ENCODE measurements at places on chromosomes 11 and 22.

DNA sequence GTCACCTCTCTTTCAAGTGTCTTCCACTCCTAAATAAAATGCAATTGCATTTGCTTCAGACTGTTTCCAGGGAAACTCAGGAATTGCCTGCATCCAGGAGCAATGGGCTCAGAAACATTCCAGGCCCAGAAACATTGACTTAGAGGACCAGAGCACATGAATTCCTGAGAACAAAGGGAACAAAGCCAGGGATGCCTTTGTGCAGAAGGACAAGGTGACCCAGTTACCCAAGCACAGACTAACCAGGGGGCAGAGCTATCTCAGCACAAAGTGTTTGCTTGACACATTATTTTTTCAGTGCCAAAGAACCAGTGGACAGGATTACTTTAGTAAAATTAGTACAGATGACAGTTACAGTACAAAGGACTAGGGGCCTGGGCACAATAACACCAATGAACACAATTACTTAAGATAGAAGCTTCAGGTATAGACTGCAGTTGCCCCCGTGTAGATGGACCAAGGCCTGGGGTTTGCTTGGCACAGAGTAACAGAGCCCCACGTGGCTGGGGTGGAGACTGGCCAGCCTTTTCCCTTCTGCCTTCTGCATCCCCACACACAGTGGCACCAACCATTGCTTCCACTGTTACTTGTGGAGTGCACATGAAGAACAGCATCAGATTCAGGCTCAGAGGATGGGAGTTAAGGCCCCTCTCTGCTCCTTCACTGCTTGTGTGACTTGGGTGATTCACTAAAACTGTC is 500.8 kb downstream of the INSC start:
- no peak for DNase-seq

DNA sequence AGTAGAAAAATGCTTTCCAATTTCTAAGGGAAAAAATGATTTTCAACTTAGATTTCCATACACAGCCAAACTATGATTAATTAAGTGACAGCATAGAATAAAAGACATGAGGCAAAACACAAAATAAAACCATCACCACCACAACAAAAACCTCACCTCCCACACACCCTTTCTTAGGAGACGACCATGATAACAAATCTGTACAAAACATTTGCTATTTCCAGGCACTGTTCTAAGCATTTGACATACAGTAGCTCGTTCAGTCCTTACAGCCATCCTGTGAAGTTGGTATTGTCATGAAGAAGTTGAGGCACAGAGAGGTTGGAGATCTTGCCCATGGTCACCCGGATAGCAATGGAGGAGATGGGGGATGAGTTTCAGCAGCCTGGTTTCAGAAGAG is 8.7 kb downstream of the SPI1 start:
- no peak for DNase-seq

DNA sequence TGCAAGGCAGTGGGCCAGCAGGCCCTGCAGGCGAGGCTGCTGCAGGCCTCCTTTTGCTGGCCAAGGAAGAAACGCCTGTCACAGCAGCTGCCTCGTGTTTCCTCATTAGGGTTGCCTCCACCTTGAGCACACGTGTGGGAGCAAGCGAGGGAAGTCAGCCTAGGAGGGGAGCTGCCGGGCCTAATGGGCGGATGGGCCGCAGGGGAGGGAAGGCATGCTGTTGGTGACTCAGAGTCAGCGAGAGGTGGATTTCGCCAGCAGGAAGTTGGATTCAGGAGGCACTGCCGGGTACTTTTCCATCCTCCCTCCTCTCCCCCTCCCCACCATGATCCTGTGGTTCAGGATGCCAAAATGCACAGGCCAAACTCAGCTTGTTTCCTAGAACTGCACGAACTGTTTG is 498.7 kb downstream of the METTL15 start:
- DNase-seq, result peak; percentile 53

GRCh38 chr11:19187114-19187832 is 14.5 kb downstream of the CSRP3 start:
- peak; percentile 21 for DNase-seq

- no peak for DNase-seq
Observed at GRCh38 chr11:102577723-102578122, 47.2 kb upstream of the MMP7 start.

GRCh38 chr22:31106001-31106571 is 1.3 kb downstream of the SELENOM start:
- DNase-seq, result no peak

DNA sequence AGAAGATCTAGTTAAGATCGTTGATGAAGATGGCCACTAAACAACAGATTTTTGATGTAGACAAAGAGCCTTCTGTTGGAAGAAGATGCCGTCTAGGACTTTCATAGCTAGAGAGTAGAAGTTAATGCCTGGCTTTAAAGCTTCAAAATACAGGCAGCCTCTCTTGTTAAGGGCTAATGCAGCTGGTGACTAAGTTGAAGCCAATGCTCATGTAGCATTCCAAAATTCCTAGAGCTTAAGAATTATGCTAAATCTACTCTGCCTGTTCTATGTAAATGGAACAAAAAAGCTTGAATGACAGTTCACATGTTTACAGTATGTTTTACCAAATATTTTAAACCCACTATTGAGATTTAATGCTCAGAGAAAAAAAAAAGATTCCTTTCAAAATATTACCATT is 492.6 kb downstream of the CNTN5 start:
- peak; percentile 55 for DNase-seq

DNA sequence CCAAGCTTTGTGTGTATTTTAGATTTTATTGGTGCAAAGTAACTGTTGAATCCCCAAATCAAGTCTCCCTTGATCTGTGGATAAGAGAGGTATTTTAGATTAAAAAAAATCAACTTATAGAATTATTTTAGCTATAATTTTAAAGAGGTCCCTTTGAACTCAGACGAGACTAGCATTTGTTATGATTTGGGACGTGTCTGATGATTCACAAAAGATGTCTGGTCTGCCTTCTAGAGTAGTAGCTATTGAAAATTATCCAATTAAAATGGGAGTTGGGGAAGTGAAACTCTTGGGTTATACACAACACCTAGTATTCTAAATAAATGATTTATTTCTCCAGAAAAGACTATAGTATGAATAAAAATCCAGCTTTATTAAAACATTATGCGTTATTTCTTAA is 227.9 kb upstream of the GRIA4 start:
- DNase-seq, result no peak
